CD4-positive, alpha-beta T cell treated with Interferon alpha-2 for 1 hour (primary cell): ENCODE measurements at places on chromosomes 7 and 10.

DNA sequence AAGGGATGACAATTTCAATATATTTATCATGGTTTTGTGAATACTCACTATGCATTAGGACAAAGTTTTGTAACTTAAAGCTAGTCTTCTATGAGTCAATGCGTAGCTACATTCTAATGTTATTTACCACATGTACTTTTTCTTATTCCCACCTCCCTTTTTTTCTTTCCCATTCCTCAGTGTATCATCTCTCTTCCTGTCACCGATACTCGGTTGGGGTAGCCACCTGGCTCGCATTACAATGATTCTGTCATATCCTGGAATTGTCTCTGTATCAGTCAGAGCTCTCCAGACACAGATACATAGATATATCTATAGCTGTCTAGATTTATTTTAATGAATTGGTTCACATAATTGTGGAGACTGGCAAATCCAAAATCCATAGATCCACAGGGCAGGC, 9.8 kb upstream of the RALA start:
- DNase-seq: no peak

- no peak for DNase-seq
Observed at GRCh38 chr7:101241443-101242349, 3.2 kb downstream of the FIS1 start.

- no peak for DNase-seq
Observed at GRCh38 chr7:114085313-114085591, 166.4 kb upstream of the PPP1R3A start.

DNA sequence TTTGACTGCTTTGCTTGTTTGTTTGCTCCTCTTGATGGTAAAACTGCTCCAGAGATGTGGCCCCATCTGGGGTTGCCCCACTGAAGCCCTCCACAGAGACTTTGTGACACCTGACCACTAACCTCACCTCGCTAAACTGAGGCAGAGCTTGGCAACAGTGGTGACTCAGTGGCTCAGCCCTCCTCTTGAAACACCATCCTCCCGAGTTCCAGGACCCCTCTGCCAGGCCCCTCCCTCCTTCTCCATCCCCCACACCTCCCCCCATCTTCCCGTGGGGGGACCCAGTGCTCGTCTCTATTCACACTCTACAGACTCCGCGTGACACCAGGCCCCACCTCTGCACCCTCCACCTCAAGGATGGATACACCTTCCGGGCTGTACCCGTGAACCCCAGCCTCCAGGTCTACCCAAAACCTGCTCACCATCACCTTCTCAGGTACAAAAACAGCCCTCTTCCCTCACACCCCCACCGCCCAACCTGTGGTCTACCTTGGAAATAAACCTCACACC, 19.0 kb upstream of the RET start:
- DNase-seq: no peak

GRCh38 chr10:30821994-30822692, 192.6 kb upstream of the LYZL2 start:
- DNase-seq: no peak

- no peak for DNase-seq
Observed at GRCh38 chr7:371779-372545, 82.0 kb downstream of the FOXL3 start.

DNA sequence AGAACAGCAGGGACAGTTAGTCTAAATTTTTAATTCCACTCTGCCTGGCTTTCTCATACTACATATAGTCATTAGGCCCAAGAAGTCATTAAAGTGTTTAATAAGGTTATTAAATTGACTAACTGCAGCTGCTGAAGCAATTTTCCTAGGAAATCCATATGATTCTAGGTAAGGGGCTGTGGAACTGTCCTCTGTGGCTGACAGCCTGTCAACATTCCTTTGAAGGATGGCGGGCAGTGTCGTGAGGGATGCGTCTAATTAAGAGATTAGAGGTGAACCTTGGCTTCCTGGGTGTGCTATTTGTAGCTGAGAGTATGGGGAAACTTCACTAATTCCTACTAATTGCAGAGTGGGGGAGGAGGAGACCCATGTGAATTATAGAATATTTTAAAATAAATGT, 64.6 kb downstream of the SNX10 start:
- no peak for DNase-seq

GRCh38 chr10:119703903-119704508, 21.8 kb upstream of the INPP5F start:
- DNase-seq: no peak

DNA sequence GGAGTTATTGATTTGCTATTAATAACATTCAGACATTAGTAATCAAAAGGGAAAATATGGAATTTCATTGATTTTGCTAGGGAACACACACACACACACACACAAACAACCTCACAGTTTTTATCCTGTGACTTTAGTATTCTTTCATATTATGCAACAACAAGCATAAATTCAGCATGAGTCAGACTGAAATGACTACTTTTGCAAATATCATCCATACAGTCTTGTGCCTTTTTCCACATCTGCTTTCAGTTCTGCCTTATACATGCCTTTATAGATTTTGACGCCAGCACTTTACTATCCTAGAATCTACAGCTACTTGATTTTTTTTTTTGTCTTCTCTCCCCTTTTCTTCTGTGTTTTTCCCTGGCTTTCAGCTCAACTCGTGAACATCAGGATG, 975.8 kb upstream of the LRRTM3 start:
- no peak for DNase-seq

GRCh38 chr7:117066668-117067067, 113.4 kb downstream of the ST7 start:
- DNase-seq: no peak

DNA sequence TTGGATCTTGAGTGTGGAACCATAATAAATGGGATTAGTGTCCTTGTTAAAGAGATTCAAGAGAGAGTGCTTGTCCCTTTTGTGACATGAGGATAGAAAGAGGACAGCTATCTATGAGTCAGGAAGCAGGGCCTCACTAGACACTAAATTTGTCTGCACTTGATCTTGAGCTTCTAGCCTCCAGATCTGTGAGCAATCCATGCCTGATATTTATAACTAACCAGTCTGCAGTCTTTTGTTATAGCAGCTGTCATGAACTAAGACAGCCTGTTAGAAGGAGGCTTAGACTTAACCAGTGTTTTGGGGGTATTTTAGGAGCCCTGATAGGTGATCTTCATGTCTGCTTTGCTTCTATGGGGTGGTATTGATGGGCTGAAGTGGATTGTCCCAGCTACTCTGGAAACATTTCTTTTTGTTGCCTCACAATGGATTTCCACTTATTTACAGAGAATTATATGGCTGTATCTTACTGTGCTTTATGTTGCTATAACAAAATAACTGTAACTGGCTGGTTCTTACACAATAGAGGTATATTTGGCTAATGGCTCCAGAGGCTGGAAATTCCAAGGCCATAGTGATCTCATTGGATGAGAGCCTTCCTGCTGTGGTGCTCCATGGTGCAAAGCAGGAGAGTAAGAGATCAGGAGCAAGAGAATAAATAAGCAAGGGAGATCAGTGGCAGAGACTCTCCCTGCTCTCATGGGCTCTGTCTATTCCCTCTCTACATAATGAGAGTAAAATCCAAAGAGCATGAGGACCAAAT, 23.4 kb upstream of the AKR1C3 start:
- no peak for DNase-seq

DNA sequence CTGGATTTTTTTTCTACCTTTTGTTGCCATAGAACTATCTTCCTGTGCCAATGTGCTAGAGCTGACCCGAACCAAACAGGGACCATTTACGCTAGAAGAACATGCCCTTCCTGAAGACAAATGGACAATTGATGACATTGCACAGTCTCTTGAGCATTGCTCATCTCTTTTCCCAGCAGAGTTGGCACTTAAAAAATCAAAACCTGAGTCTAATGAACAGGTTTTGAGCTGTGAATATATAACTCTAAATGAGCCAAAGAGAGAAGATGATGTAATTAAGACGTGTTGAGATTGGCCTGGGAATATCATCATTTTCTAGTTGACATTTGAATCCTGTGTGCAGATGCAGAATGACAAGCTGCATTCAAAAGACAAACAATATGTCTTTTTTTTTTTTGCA, 37.1 kb downstream of the TRUB1 start:
- no peak for DNase-seq
